Uterus (tissue), 4 donors: ENCODE measurements at places on chromosomes 2 and 18. TPM values are rescaled to one million over a fixed set of nuclear protein-coding genes. Genes with fewer than 3 reads are reported as not detected.

- DNase-seq, result no peak
These were observed 12.7 kb downstream of the OLA1 start for GRCh38 chr2:174235680-174236079.

- DNase-seq, result no peak
These were observed 76.5 kb upstream of the EPB41L3 start for GRCh38 chr18:5620289-5620688.

GAREM2 gene
- under 0.01 TPM for total RNA-seq

- DNase-seq, result no peak
These were observed 39.8 kb downstream of the VSNL1 start for GRCh38 chr2:17580319-17580715.

- DNase-seq, result no peak
These were observed 71.1 kb upstream of the MAPRE2 start for GRCh38 chr18:34970106-34970505.

CREG2 gene
- not detected for total RNA-seq
